HFF-Myc (cell line): ENCODE measurements at places on chromosomes 7 and 10.

GRCh38 chr10:17023386-17024298 lies 106.0 kb downstream of the CUBN start:
- peak; percentile 97 for DNase-seq

DNA sequence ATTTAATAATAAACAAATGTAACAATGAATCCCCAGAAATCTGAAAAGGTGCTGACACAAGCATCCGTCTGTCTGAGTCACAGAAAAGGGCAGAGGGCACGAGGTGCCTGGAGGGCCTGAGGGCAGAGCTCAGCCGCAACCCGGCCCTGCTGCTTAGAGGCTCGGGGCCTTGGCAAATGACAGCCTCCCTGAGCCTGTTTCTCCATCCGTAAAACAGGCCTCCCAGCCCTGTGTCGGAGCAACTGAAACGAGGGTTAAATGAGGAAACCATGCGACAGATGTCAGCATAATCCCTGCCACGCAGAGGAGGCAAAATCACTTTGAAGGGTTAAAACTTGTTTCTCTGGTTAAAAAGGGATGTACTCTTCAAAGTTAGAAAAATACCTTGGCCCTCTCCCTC lies 24.9 kb downstream of the NUDT1 start:
- no peak for DNase-seq

GRCh38 chr7:99473315-99473596 lies 566 bp downstream of the ZNF789 start:
- peak; percentile 37 for DNase-seq

GRCh38 chr7:95180-95862 lies 97.0 kb upstream of the FAM20C start:
- no peak for DNase-seq

DNA sequence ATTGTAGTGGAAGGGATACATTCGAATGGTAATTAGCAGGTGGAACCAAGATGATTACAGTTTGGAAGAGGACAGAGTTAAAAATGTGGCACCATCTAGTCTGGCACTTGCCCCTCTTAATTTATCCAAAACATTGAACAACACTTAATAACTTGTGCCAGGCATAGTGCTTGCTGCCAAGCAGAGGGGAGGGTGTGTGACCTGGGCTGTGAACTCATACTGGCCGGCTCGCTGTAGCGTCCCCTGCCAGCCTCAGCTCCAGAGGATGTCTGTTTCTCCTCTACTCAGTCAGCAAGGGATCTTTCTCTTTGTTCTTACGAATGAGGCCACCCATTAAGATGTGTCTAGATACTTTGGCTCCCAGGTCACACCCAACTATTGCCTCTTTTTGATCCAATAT lies 179.4 kb upstream of the INHBA start:
- DNase-seq, result no peak

- no peak for DNase-seq
Measured at GRCh38 chr7:92838934-92839333, 2.6 kb upstream of the CDK6 start.

GRCh38 chr7:101163279-101164070 lies 1.9 kb downstream of the VGF start:
- DNase-seq, result no peak

- no peak for DNase-seq
Measured at GRCh38 chr10:110340816-110341215, 36.1 kb upstream of the SMNDC1 start.

GRCh38 chr10:126268013-126268920 lies 120.0 kb downstream of the ADAM12 start:
- no peak for DNase-seq

DNA sequence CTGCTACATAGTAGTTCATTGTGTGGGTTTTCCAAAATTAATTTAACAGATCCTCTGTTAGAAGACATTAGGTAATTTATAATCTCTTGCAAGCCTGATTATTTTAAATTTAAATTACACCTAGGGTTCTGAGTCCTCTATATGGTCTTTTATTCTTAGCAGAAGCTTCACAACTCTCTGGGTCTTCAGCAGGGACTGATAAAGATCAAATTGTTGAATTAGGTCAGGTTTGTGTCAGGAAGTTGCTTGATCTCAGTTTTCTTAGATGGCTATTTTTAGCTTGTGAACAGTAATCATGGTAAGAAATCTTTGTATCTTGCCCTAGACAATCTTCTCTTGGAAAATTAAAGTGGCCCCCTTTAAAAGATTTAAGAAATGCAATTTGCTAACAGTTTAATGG lies 183.1 kb upstream of the HDAC9 start:
- no peak for DNase-seq

GRCh38 chr10:79492839-79493238 lies 19.5 kb upstream of the EIF5AL1 start:
- DNase-seq, result no peak

DNA sequence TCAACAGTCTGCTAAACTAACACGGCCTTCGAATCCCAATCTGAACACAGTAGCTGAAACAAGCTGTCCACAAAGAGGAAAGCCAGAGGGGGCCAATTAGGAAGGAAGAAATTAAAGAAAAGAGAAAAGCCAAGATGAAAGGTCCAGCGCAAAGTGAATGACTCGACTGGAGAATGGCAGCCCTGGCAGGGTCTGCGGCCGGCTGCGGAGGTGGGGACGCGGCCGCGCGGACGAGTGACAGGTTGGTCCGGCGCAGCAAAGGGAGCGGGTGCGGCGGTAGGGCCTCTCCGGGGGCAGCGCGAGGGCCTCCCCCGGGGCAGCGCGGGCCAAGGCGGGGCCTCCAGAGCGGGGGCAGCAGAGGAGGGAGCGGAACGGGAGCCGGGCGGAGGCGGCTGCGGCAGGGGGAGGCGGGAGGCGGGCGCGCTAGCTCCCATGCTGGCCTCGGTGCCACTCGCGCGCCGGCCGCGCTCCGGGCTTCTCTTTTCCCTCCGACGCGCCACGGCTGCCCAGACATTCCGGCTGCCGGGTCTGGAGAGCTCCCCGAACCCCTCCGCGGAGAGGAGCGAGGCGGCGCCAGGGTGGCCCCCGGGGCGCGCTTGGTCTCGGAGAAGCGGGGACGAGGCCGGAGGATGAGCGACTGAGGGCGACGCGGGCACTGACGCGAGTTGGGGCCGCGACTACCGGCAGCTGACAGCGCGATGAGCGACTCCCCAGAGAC lies at the start of gene VWC2:
VWC2 (plus strand) TSS at position 421 of the 718 bp plus-strand sequence. CDS start 1,798 bp downstream, outside the sequence.
- DNase-seq, result no peak

GRCh38 chr10:60734226-60734625 lies 44.1 kb upstream of the CDK1 start:
- DNase-seq, result no peak

- no peak for DNase-seq
Measured at GRCh38 chr7:353746-354325, 63.9 kb downstream of the FOXL3 start.

- no peak for DNase-seq
Measured at GRCh38 chr7:21368317-21368716, 59.6 kb upstream of the SP4 start.

- peak; percentile 49 for DNase-seq
Measured at GRCh38 chr7:28630350-28630749, 218.0 kb downstream of the CREB5 start.

- DNase-seq, result no peak
Measured at GRCh38 chr10:20958764-20959163, 61.7 kb upstream of the NEBL start.

- no peak for DNase-seq
Measured at GRCh38 chr10:86182150-86182549, 184.4 kb downstream of the GRID1 start.

DNA sequence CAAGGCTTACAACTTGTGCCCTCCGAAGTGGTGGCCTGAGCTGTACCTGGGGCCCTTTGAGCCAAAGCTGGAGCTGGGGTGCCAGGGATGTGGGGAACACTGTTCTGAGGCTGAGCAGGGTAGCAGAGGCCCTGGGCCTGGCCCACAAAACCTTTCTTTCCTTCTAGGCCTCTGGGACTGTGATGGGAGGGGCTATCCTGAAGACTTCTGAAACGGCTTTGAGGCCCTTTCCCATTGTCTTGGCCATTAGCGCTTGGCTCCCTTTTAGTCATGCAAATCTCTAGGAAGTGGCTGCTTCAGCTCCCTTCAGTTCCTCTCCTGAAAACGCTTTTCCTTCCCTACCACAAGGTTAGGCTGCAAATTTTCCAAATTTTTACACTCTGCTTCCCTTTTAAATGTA lies 16.8 kb upstream of the CRYGN start:
- DNase-seq, result no peak

DNA sequence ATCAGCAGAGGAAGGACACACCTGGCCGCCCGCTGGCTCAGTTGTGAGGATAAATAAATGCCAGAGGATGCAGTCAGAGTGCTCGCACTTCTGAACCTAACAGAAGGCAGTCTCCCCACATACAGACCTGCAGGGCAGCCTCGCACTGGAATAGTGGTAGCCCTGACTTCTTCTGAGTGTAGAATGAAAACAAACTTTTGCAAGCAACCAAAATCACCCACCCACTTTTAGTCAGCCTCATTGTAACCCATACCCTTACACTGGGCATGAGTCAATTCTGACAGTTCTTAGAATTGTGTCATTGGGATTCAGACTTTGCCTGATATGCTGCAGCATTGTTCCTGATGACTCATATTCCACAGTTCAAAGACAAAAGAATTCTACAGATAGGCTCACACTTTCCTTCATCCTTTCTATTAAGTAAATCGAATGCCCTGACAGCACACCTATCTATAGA lies 167.0 kb upstream of the CDK1 start:
- no peak for DNase-seq

DNA sequence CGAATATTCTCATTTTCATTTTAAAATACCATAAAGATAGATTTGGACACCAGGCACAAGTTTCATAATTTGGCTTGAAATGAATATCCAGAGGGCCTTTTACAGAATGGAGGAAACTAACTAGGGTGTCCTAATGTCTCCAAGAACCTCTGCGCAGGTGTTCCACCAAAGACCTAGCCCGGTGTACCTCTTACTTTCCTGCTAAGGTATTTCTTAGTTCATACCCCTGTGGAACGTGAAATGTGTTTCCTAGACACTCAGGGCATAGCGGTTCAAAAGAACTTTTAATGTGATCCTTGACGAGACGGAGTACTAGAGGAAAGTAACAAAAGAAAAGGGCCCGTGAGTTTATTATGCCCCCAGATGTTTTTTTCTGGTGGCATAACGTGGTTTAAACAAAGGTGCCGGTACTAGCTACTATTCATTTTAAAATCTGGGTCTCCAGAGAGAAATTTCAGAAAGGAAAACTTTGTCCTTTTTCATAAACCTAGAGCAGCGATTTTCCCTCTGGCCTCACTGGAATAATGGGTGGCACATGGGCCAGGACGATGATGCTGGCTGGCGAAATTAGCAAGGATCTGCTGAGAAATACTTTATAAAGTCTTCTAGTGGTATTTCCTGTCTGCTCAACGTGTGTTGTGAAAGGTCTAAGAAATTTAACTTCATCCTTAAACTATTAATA lies 1.4 kb downstream of the APBB1IP start:
- DNase-seq, result no peak

GRCh38 chr7:85510287-85510686 lies 323.4 kb upstream of the SEMA3D start:
- DNase-seq, result no peak

- no peak for DNase-seq
Measured at GRCh38 chr7:116598278-116598677, 73.4 kb downstream of the CAV1 start.
